ENCODE measurements at places on chromosomes 2 and 18. TPM values are rescaled to one million over a fixed set of nuclear protein-coding genes. Genes with fewer than 3 reads are reported as not detected.

Gene DNMT3A
- 89.6 TPM for total RNA-seq

GRCh38 chr2:137523931-137524330, 440.3 kb upstream of the HNMT start:
- no peak for DNase-seq

DNA sequence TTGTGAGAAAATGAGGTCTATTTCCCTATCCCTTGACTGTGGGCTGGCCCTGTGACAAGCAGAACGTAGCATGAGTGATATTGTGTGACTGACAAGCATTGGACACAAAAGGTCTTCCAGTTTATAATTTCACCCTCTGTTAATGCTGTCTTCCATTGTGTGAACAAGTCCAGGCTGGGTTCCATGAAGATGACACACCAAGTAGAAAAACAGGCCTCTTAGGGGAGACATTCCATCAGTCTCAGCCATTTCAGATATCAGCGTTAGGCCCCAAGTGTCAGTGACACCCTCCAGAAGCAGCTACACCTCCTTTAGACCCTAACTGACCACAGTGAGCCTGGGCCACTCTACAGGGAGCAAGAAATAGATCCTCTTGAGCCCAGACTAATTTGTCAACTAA, 511.3 kb downstream of the FBXO15 start:
- DNase-seq = no peak

- DNase-seq = no peak
Measured at GRCh38 chr18:24022161-24022560, 7.6 kb downstream of the TTC39C start.

- no peak for DNase-seq
Measured at GRCh38 chr2:11764920-11765319, 18.5 kb downstream of the LPIN1 start.

- no peak for DNase-seq
Measured at GRCh38 chr18:63322908-63323634, 3.5 kb upstream of the BCL2 start.

DNA sequence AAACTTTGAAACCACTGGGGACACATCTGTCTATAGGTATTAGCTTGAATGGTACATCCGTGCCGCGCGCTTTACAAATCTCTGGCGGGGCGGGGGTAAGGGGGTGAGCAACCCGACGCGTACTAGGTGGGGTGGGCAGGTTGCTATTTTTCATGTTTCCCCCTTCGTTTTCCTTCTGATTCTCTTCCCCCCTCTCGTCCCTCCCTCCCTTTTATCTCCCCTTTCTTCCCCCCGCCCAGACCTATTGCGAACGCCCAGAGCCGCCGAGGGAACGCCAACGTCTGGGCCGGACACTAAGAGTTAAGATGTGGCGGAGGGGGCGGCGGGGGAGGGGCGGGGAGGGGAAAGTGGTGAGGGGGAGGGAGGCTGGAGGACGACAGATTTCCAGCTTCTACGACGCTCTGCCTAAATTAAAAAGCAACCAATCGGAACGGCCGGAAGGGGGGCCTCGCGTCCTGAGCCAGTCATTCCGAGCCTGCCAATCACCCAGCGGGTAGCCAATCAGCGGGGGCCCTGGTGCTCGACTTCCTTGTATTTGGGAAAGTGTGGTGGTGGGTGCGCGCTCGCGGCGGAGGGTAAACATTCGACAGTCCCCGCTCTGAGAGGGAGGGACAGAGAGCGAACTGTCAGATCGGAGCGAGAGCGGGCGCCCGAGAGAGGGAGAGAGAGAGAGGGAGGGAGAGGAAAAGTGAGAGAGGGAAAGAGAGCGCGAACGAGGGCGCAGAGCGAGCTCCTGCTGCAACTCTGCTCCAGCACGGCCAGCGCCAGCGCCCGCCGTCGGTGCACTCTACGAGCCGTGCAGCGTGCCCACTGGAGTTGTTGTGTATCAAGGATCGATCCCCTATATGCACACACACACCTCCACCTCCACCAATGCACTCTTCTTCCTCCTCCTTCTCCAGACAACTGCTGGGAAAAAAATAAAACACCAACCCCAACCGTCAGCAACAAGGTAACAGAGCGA, at the start of gene POU3F3:
Gene POU3F3 (plus strand): TSS at position 582 of the 964 bp plus-strand sequence. CDS start 1,396 bp downstream, outside the sequence.
- no peak for DNase-seq

Data from activated naive CD4-positive, alpha-beta T cell treated with anti-CD3 and anti-CD28 coated beads, Interleukin-2, amount 50 U/mL, for 72 hours (primary cell).